ENCODE measurements at places on chromosomes 7 and 10.

GRCh38 chr7:122951006-122951405 lies 44.5 kb downstream of the TAS2R16 start:
- DNase-seq = no peak

- DNase-seq = no peak
Measured at GRCh38 chr10:80344276-80344675, 12.3 kb downstream of the DYDC1 start.

DNA sequence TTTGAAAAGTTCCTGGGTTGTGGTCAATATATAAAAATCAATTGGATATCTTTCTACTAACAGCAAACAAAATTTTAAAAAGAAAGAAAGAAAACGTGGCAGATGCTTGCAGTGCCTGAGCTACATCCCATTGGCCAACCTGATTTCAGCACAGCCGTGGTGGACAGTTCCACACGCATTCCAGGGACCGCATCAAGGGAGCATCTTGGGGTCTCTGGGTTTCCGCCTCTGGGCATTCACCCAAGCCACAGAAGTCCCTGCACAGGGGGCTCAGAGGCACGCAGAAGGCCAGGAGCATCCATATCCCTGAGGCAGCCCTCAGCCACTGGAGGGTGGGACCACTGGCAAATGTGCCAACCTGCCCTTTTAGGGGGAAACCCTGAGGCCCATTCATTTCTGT lies 254.5 kb upstream of the RNF32 start:
- DNase-seq = no peak

- DNase-seq = no peak
Measured at GRCh38 chr10:75016325-75016724, 95.1 kb upstream of the SAMD8 start.

- DNase-seq = no peak
Measured at GRCh38 chr10:114911052-114911711, 26.8 kb upstream of the TRUB1 start.

DNA sequence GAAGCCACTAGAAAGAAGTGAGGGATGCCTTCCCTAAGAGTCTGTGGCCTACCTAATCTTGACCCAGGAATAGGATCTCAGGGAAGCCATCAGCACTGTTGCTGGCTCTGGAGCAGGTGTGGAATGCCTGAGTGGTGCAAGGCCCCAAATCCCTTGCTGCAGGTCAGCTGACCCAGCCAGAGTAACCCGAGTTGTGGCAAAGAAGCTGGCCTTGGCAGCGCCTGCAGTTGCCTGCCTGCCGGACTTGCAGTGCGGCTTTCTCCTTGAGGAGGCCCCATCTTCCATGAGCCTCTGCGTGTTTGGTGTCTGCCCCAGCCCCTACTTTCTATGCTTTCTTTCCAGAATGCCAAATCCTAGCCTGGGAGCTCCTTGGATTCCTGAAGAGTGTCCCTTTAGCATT lies 5.8 kb downstream of the KIAA1217 start:
- DNase-seq = no peak

- DNase-seq = no peak
Measured at GRCh38 chr10:83538047-83538446, 601.3 kb upstream of the GHITM start.

- no peak for DNase-seq
Measured at GRCh38 chr10:70677620-70678249, 5.4 kb downstream of the ADAMTS14 start.

DNA sequence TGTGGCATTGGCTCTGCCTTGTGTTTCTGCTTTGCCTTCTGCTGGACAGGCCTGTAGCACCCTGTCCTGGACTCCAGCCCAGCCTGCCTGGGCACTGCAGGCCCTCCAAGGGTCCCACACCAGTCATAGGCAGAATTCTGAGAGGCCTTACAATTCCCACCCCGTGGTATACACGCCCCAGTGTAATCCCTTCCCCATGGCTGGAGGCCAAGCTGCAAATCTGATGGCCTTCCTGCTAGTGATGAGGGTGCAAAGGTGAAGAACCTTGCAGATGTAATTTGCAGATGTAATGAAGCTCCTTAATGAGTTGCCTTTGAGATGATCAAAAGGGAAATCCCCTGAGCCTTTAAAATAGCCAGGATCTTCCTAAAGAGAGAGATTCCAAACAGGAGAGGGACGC lies 325.1 kb upstream of the ZNF32 start:
- no peak for DNase-seq

DNA sequence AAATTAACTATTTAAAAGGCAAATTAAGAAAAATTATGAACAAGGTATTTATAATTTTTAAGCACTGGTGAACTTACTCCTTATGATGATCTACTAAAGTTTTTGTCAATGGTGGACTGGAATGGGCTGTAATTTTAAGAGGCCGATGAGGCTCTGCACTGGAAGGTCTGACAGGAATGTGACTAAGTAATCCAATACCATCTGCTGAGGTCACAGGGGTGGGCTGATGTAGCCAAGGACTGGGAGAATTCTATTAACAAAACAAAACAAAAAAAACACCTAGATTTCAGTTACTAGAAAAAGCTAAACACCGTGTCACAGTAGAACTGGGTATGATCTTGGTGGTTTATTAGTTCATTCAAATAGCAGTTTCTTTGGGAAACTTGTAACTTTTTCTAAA lies 75.9 kb downstream of the NRBF2 start:
- no peak for DNase-seq

- no peak for DNase-seq
Measured at GRCh38 chr7:105935250-105935649, 27.8 kb upstream of the CDHR3 start.

- peak; percentile 87 for DNase-seq
Measured at GRCh38 chr10:27360581-27361172, 120.1 kb upstream of the ACBD5 start.

DNA sequence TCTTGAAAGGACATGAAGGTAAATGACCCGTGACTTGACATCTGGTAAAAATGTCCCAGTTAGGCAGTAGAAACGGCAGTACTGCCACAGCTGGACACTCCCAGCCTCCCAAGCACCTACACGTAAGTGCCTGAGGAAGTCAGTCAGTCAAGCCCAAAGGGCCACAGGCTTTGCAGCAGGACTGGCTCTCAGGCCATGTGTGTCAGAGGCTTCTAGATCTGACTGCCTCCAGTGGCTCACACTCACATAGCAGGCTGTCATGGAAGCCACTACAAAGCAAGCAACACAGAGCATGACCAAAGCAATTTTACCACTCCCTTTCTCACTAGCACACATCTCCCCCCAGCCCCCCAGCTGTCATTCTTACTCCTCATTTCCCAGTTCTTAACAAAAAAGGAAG lies 17.8 kb upstream of the CCNJ start:
- DNase-seq = no peak

- no peak for DNase-seq
Measured at GRCh38 chr10:125868372-125868975, 12.6 kb downstream of the DHX32 start.

DNA sequence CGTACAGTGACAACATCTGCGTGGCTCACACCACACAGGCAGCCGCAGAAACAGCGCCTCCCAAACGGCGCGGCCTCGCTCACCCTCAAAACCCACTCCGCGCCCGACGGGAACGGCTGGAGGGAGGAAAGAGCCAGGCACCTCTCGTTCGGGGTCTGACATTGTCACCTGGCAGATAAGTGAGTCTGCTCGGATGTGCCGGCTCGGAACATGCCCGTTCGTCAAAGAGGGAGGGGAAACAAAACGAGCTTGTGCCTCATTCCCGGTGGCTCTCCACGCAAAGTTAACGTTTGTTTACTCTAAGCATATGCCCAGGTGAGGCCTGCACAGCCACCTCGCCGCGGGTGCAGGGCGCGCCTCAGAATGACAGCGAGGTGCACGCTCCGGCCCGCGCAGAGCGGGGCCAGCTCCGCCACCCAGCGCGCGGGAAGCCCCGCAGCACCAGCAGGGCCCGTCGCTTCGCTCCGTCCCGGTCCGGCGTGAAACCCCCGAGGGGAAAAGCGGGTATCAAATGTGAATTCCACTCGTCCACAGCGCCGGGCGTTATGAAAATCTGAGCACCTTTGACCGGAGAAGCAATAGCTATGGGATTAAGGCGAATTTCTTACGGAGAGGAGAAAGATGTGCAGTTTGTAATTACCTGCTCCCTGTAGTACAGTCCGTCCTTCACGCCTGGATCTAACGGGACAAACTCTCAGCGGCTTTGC lies 13.1 kb downstream of the CNPY1 start:
- no peak for DNase-seq

GRCh38 chr7:158263110-158263963 lies 324.3 kb downstream of the PTPRN2 start:
- no peak for DNase-seq

- no peak for DNase-seq
Measured at GRCh38 chr7:22909917-22910316, 87.3 kb upstream of the TOMM7 start.

- DNase-seq = no peak
Measured at GRCh38 chr7:22182149-22182548, 174.8 kb downstream of the RAPGEF5 start.

GRCh38 chr7:111333010-111333409 lies 229.3 kb downstream of the IMMP2L start:
- DNase-seq = no peak

GRCh38 chr7:78542541-78542940 lies 744.0 kb downstream of the PHTF2 start:
- DNase-seq = no peak

GRCh38 chr10:95693071-95693667 lies 558 bp downstream of the TCTN3 start:
- DNase-seq = no peak

- no peak for DNase-seq
Measured at GRCh38 chr10:98925651-98926050, 310.0 kb downstream of the HPSE2 start.

- no peak for DNase-seq
Measured at GRCh38 chr10:5458425-5458824, 40.9 kb downstream of the CALML5 start.

- no peak for DNase-seq
Measured at GRCh38 chr10:97483506-97483905, 14.7 kb downstream of the MMS19 start.

- no peak for DNase-seq
Measured at GRCh38 chr7:32470871-32471270, 19.3 kb downstream of the LSM5 start.

- no peak for DNase-seq
Measured at GRCh38 chr10:14571866-14572507, 202.7 kb downstream of the FAM107B start.

- DNase-seq = no peak
Measured at GRCh38 chr7:158973440-158973839, 117.1 kb downstream of the DYNC2I1 start.

DNA sequence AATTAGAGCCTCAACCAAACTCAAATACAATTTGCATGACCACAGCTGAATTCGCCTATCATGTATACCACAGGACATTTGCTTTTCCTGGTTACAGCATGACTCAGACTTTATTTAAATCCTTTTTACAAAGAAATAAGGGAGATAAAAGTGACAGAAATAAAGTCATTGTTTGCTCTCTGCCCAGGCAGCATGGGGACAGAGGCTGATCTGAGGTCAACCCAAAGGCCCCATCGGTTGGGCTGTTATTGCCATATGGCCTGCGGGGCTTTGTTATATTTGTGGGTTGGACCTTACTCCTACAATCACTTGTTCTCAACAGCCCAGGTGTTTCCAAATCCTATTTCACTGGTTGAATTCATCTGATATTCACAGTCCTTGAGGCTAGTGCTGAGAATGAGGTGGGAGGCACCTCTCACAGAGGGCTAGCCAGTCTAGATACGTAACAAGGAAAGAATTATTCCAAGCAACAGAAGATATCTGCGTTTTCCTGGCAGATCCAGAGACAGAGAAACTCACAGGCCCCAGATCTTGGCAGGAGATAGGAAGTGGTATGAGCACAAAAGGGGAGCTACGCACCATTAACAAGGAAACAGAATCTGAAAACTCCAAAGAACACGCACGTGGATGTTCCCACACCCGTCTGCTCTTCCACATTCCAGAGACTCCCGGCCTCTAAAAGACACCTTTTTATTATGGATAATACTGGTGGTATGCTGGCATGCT lies 117.3 kb downstream of the HIPK2 start:
- no peak for DNase-seq

DNA sequence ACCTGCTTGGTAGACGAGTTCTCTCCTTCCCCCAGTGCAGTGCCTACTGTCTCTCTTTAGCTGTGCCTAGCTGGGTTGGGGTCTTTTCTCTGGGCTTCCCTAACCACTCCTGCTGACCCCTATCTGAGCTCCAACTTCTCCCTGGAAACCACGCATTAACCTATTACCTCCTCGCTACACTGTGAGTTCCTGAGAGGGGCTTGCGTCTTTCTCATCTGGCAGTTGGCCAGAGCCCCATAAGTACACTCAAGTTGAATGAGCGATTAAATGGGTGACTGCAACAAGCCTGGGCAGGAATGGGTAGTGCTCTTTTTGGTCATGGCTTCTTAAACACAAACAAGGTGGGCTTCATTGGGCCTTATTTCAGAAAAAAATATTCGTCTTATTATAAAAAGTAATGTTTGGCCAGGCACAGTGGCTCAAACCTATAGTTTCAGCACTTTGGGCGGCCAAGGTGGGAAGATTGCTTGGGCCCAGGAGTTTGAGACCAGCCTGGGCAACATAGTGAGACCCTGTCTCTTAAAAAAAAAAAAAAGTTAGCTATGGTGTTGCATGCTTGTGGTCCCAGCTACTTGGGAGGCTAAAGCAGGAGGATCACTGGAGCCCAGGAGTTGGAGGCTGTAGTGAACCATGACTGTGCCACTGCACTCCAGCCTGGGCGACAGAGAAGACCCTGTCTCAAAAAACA lies 41.4 kb downstream of the SYPL1 start:
- no peak for DNase-seq

DNA sequence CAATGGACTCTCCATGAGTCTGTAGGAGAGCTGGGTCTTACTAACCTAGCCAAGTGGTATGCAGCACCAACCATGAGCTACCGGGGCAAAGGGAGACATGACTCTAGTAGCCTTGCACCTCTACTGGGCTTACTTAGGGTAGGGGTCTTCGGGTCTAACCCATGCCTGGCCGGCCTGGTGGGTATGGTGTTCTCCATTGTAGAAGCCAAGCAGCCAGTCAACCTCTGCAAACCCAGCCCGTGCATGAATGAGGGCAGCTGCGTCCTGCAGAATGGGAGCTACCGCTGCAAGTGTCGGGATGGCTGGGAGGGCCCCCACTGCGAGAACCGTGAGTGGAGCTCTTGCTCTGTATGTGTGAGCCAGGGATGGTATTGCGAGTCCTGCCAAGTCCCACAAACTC lies 51.0 kb downstream of the VWA2 start:
- no peak for DNase-seq

GRCh38 chr7:36871863-36872262 lies 147.6 kb upstream of the AOAH start:
- no peak for DNase-seq

DNA sequence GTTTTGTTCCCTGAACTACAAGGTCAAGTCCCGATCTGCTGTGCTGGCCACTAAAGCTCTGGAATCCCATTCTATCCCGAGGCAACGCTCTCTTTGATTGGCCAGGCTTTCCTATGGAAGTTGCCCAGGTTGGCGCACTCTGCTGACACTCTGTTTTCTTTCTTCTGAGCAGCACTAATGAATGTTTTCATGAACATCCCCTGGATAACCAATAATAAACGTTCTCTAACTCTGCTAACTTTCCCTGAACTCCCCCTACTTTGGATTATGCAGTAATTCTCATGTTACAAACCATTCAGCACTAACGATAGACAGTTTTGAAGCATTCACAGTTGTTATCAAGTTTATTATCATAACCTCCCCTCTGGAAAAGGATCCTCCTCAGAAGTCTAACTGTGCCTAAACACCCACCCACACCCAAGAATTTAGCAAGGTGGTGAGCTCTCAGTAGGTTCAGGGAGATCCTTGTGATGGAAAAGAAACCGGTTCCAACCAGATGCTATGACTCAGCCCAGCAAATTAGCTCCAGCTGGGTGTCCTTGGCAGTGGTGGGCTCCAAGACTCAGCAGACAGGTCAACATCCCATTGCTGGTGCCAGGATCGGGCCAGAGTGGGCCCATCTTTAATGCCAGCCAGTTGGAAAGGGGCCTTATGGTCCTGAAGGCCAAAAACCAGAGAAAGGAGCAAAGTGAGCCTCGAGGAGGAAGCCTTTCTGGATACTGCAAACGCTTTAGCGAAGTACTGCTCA lies 68.4 kb downstream of the CREB3L2 start:
- DNase-seq = no peak
